SJCRH30 (cell line): ENCODE measurements at places on chromosomes 5 and 9.

DNA sequence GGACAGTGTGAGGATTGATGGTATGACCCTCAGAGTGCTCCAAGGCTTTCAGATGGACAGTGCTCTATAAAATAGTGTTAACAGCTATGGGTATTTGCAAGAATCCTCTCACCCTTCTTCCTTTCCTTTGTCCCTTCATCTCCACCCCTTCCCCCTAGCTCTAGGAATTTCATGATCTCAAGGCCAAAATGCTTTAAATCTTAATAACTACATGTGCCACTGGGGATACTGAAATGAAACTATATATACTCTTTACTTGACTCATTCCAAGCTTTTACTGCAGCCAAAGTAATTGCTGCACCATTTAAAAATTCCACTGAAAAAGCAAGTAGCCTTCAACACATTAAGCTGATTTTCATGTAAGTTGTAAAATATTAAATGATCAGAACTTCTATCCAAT, 361.6 kb upstream of the SLC30A5 start:
- no peak for DNase-seq

GRCh38 chr5:15711892-15712291, 211.9 kb downstream of the FBXL7 start:
- no peak for DNase-seq

- no peak for DNase-seq
Measured at GRCh38 chr5:53826504-53826903, 266.1 kb downstream of the NDUFS4 start.

- DNase-seq, result no peak
Measured at GRCh38 chr5:115475788-115476187, 68.8 kb downstream of the FEM1C start.

DNA sequence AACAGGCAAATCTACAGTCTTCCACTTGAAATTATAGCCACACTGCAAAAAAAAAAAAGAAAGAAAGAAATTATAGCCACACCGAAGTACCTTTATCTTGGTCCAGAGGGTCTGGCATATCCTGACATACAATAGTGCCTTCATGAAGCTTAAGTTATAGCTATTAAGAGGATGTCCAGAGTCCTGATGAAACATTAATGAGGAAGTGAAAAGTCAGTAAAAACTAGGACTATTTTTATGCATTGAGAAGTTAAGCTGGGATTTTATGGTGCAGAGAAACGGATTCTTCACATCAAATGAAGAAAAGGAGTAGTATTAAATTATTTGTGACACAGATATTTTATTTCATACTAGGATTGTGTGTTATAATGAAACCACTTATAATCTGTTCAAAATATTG, 123.9 kb downstream of the SV2C start:
- no peak for DNase-seq

GRCh38 chr9:2267181-2267745, 252.1 kb downstream of the SMARCA2 start:
- DNase-seq, result no peak

GRCh38 chr5:59107692-59108091, 524.8 kb downstream of the RAB3C start:
- DNase-seq, result peak; percentile 17

GRCh38 chr5:78334811-78335210, 25.6 kb upstream of the SCAMP1 start:
- DNase-seq, result no peak

GRCh38 chr5:1332461-1333001, 12.4 kb downstream of the CLPTM1L start:
- DNase-seq, result no peak

GRCh38 chr9:26357803-26358344, 534.7 kb downstream of the CAAP1 start:
- DNase-seq, result no peak

- DNase-seq, result no peak
Measured at GRCh38 chr5:132457371-132458225, 33.0 kb downstream of the IRF1 start.

GRCh38 chr5:107396351-107396690, 274.4 kb downstream of the EFNA5 start:
- DNase-seq, result no peak

- DNase-seq, result peak; percentile 5
Measured at GRCh38 chr5:113487416-113487780, 855 bp downstream of the MCC start.

GRCh38 chr9:122342323-122343050, 28.3 kb upstream of the PTGS1 start:
- no peak for DNase-seq

DNA sequence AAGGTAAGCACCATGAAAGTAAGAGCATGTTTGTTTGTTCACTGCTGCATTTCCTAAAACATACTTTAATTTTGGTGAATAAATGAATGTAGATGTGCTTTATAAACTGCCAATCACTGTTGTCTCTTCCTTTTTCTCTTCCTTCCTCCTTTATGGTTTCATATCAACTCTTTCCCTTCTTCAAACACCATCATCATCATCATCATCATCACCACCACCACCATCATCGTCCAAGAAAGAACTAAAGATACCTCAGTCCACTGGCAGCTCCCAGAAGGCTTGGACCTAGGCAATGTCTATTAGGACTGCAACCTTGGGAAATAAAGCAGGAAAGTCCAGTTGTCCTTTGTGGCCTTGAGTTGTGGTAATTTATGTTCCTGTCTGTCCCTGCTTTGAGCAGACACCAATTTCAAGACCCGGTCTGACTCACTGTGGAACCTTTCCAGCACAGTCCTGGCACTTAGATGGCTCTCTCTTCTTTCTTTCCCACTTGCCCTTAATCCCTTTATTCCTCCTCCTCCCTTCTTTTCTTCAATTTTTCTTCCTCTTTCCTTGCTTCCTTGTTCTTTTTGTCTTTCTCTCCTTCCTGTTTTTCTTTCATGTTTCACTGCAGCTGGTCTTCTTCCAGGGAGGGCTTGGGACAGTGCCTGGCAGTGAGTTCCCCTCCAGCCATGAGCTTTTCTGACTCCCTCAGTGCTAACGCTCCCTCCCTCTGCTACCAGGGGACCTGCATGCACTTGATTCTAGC, 99.3 kb downstream of the ANGPTL2 start:
- DNase-seq, result no peak

DNA sequence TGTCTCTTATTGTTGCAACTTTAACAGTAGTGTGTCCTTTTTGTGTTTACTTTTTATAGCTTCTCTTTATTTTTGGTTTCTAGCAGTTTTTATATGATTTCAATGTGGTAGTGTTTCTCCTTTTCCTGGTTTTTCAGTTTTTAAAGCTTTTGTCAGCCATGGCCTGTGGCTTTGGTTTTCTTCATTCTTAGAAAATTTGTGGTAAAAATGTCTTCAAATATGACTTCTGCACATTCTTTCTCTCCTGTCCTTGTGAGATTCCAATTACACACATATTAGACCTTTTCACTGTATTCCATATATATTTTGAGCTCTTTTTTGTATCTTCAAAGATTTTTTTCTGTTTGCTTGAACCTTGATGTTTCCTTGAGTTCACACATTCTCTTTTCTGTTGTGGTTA, 180.5 kb downstream of the CNTLN start:
- no peak for DNase-seq

DNA sequence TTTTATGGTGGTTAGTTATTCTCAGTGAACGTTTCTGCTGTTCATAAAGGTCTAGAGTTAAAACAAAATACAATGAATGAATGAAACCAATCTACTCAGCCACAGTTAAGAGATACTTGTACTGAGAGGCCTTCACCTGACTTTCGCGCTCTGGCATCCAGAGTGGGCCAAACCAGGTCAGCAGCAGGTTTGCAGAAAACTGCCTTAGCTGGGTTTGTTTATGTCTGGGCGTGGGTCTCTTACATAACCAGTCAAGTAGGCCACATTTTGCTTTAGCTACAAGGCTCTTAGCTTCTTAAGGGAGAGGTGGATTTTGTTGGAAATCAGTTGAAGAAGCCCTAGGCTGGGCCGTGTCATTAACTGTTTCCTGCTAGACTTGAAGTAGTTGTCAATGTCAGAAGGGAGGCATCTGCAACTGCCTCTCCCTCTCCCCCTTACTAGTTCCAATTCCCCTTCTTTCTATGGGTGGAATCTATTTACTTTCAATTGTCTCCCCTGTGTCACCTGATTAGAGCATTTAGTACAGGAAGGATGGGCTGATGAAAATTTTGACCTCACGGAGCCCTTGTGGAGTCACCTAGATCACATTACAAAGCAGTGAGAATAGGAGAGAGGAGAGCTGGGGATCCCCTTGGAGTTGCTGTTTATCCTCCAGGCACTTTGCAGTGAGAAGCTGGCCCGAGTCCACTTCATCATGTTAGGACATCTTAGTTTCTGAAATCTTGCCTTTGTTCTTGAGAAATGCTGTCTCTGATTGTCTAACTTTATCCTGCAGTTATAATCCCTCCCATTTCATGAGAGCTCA, 200.5 kb downstream of the ARHGEF28 start:
- DNase-seq, result peak; percentile 38

DNA sequence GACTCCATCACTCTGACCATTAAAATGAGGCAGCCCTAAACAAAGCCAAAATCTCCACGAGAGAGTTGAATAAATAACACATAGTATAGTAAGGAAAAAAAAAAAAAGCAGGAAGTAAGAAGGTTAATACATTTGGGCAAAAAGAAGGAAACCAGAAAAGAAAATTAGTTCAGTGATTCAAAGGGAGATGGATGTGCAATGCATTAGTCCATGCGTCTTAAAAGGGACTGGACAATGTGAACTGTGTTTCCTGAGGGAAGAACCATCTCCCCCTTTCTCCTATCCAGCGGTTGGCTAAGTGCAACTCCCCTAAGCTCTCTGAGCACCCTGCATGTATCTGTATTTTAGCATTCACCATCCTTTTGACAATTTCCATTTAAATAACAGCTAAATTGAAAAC, 1.4 kb downstream of the ANKRA2 start:
- DNase-seq, result no peak

GRCh38 chr5:50684721-50685120, 18.3 kb downstream of the PARP8 start:
- DNase-seq, result no peak

- DNase-seq, result peak; percentile 100
Measured at GRCh38 chr5:41903892-41904799, at the start of gene RIMOC1. RIMOC1 (plus strand) TSS chr5:41904344; CDS start chr5:41904368, 24 bp downstream.

GRCh38 chr9:114813717-114814418, 8.0 kb upstream of the TNFSF15 start:
- DNase-seq, result no peak

- no peak for DNase-seq
Measured at GRCh38 chr5:59593439-59594007, 300.0 kb downstream of the PDE4D start.

DNA sequence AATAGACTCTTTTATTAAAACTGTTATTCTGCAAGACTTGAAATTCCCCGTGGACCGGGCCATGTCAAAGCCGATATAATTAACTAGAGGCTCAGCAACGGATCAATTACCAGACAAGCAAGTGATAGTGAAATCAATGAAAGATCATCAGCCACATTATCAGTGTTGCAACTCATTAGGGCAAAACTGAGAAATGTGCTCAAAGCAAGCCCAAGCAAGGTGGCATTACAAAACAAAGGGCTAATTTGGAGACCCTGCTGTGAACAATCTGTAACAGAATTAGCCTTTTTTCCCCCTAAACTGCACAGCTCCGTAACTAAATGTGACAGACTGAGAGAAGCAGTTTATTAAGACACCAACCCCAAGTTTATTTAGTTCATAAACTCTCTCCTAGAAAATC, 140.3 kb downstream of the BNC2 start:
- DNase-seq, result no peak

GRCh38 chr9:112382501-112383364, 2.8 kb downstream of the HSDL2 start:
- DNase-seq, result no peak

- no peak for DNase-seq
Measured at GRCh38 chr5:173642895-173643481, 26.5 kb upstream of the BOD1 start.

DNA sequence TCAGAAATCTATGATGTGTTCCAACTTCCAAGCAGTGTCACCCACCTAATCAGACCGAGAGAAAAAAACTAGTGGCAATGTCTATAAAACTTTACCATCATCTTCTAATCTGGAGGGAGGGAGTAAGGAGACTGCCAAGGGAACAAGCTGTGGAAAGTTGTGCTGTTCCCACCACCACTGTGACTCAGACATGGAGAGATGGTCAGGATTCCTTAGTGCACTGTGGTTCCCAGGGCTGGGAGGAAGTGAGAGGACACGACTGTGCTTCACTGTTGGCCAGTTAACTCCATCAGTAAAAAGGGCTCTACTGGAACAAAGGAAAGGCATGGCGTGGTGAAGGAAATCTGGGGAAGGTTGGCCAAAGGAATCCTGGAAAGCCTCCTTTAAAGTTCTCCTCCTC, 18.8 kb downstream of the TICAM2 start:
- no peak for DNase-seq

- no peak for DNase-seq
Measured at GRCh38 chr5:34039398-34040157, 3.4 kb downstream of the C1QTNF3 start.

- no peak for DNase-seq
Measured at GRCh38 chr9:126974594-126974993, 60.0 kb downstream of the RALGPS1 start.

GRCh38 chr9:15935661-15936305, 382.9 kb downstream of the CCDC171 start:
- peak; percentile 17 for DNase-seq

DNA sequence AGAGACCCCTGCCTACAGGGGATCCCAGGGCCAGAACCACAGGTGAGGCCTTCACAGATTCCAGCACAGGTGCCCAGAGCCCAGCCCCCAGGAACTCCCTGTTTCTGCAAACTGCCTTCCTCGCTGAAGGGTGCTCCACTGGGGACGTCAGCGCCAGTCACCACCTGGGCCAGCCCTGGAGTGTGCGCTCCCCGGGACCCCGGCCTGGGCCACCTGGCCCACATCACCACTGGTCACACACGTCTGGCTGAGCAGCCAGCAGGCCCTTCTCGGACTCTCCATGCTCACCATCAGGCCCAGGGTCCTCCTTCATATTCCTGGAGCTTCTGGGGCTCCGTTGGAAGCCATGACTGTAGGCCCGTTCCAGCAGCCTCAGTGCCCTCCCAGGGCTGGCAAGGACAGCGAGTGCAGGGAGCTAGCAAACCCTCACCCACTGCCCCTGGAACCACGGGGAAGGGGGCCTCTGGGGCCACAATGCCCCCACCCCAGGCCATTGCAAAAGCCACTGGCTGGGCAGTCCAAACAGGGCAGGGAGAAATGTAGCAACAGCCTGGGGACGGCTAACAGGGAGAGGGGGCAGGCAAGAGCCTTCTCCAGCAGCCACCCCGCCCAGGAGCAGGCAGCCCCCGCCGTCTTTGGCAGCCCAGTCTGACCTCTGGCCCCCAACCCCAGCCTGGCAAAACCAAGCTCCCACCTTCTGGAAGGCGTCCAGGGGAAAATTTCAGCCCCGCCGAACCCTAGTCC, 1.3 kb downstream of the AGPAT2 start:
- no peak for DNase-seq
